EL (cell line): ENCODE measurements at places on chromosomes 4 and X.

GRCh38 chr4:96786306-96786705 is 946.4 kb downstream of the PDHA2 start:
- no peak for DNase-seq

GRCh38 chrX:11474576-11474975 is 181.4 kb downstream of the AMELX start:
- DNase-seq, result no peak

DNA sequence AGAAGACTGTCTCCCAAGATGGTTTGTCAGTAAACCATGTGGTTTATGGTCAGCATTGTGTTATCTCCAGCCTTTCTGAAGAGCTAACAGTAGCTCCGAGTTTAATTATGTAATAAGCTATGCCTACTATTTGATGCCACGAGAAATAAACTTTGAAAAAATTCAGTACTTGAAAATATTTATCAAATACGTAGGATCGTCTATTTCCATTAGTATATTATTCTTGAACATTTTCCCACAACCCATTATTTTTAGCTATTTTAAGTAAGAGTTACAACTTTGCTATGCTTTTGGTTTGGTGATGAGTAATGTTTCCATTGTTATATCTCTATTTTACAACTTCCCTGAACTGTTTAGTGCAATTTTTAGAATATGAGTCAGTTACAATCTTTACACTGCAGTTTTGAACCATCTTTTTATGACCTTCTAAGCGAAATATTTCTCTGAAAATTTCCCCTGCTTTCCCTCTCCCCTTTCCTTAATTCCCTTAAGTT is 44.5 kb upstream of the TRIM2 start:
- peak; percentile 76 for DNase-seq

DNA sequence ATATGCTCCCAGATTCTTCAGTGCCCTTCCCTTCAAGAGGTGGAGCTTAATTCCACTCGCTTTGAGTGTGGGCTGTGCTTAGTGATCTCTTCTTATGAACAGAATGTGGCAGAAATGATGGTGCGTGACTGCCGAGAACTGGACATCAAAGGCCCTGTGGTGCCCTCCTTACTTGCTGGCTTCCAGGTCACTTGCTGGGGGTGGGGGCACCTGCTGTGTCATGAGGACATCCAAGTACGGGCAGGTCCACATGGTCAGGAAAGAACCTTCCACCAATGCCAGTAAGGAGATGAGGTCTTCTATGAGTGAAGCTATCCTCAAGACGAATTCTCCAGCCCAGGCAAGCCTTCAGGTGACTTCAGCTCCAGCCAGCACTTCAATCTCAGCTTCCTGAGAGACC is 95.8 kb downstream of the FAM53A start:
- no peak for DNase-seq

GRCh38 chrX:56785442-56785841 is 56.4 kb downstream of the NBDY start:
- no peak for DNase-seq

DNA sequence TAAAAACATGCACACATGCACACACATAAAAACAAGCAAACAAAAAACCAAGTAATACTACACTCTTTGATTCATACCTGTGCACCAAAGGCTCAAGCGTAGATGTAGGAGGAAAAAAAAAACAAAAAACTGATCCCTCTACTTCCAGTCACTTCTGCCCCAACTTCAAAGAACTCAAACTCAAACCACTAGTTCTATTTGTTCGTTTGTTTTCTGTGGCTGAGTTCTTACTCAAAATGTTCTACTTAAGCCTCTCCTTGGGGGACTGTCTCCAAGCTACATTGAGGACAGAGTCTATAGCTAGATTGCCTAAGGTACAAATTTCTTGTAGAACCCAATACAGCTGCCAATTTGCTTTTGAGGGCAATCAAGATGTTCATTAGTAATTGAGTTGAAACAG is 171.0 kb upstream of the ATOH1 start:
- no peak for DNase-seq

DNA sequence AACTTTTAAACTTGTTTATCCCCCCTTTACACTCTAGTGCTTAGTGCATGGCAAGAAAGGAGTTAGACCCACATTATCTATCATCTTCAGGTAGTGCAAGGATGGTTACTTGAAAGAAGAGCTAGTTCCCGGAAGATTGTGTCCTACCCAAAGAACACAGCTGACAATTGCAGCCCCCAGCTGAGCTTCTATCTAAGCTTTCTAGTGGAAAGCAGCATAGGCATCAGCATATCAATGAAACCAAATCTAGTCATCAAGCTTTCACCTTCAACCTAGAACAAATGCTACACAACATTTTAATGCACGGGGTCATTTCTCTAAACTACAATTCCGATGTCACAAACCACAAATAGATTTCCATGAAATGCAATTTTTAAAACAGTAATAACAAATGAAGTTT is 88.9 kb upstream of the TFDP3 start:
- no peak for DNase-seq

GRCh38 chr4:103075435-103075893 is 1.1 kb downstream of the SLC9B2 start:
- no peak for DNase-seq

DNA sequence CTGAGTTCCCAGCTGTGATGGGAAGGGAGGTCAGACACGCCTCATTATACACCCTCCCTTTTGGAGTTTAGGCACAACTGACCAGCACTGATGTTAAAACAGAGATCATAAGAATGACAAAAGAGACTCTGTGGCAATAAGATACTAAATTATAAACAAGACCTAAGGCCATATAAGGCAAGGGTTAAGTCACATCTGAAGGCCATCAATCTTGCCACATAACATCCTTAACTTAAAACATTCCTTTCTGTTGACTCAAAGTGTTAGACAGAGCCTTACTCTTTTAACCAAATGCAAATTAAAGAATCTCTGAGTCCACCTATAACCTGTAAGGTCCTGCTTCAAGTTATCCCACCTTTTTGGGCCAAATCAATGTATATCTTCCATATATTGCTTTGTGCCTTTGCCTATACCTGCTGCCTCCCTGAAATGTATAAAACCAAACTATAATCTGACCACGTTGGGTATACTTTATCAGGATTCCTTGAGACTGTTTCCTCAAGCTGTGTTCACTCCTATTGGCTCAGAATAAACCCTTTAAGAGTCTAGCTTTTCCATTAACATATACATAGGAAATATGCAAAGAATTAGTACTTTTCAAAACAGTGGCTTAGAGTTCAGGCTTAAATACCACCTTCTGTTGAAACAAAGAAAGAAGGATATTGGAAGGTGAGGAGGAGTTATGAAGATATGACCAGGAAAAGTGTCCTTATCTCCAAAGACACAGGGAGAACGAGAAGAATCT is 214.4 kb upstream of the PPP1R2C start:
- DNase-seq, result no peak

DNA sequence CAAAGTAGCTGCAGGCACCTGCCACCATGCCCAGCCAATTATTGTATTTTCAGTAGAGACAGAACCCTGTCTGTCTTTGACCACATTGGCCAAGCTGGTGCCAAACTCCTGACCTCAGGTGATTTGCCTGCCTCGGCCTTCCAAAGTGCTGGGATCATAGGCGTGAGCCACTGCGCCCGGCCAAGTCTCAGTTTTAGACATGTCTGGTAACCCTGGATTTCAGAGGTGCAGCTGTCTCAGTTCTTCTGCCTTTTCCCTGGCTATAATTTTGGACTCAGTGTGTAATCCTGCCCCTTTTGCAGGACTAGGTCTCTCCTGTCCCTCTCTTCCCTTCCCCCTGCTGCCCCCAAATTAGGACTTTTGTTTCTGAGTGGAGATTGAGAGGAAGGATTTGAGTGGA is 46.6 kb downstream of the FAM193A start:
- DNase-seq, result no peak

DNA sequence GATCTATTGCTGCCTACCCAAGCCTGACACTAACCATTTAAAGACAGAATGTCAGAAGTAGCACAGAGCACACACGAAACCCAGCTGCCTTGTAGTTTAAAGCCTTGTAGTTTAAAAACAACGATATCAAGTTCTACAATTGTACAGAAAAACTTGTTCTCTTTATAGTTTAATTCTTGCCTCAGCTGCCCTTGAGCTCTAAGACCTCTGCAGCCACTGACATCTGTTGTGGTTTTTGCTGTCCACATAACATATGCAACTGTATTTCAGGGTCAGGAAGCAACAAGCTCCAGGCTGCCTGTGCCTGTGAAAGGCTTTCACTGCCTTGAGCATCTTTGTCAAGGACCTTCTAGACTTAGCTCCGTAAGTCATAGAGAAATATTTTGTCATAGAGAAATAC is 227.2 kb downstream of the SPCS3 start:
- DNase-seq, result peak; percentile 79

GRCh38 chrX:22118161-22118830 is 86.2 kb downstream of the PHEX start:
- DNase-seq, result no peak

GRCh38 chr4:169971456-169972015 is 54.7 kb downstream of the MFAP3L start:
- DNase-seq, result no peak

DNA sequence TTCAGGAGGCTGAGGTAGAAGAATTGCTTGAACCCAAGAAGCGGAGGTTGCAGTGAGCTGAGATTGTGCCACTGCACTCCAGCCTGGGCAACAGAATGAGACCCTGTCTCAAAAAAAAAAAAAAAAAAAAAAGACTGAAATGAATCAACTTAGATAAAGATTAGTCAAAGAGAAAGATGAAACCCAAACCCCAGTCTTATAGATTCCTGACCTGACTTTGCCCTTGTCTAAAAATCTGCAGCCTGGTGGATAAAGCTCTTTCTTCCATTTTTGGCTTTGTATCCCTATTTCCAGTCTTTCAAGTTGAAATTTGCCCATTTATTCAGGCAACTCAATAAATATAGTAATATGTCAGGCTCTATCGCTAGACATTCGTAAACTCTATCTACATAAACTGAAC is 39.3 kb upstream of the SPINK2 start:
- no peak for DNase-seq

- no peak for DNase-seq
Measured at GRCh38 chrX:134659761-134660160, 1.5 kb upstream of the PLAC1 start.

GRCh38 chr4:177737387-177737940 is 295.2 kb upstream of the AGA start:
- DNase-seq, result peak; percentile 10

DNA sequence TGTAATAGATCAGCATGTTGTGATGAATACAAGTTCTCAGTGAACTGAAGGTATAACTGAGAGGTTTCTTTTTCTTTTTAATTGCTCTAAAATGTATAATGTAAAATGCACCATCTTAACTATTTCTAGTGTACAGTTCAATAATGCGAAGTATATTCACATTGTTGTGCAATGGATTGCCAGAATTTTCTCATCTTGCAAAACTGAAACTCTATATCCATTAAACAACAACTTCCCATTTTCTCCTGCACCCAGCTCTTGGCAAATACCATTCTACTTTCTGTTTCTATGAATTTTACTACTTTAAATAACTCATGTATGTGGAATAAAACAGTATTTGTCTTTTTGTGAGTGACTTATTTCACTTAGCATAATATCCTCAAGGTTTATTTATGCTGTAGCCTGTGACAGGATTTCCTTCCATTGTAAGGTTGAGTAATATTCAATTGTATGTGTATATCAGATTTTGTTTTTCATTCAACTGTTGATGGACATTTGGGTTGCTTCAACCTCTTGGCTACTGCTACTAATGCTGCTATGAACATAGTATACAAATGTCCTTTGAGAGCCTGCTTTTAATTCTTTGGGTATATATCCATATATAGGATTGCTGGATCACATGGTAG is 53.5 kb upstream of the NPFFR2 start:
- DNase-seq, result no peak

DNA sequence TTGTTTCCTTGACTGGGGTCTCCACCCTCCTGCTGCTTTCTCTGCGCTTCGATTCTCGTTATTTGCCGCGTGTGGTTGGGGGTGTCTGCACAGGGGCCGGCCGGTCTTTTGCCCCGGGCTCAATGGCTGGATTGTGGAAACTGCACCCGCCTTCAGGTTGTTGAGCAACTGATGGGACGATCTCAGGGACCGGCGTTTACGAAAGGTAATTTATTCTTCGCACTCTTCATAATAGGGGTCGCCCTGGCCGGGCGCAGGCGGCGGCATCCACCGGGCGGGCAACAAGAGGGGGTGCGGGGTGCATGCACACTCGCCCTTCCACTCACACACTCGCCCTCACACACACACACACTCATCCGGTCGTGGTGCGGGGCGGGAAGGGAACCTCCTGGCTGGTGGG is 1.4 kb downstream of the ADGRL3 start:
- peak; percentile 0 for DNase-seq

- DNase-seq, result no peak
Measured at GRCh38 chr4:915595-915994, 16.5 kb downstream of the GAK start.

DNA sequence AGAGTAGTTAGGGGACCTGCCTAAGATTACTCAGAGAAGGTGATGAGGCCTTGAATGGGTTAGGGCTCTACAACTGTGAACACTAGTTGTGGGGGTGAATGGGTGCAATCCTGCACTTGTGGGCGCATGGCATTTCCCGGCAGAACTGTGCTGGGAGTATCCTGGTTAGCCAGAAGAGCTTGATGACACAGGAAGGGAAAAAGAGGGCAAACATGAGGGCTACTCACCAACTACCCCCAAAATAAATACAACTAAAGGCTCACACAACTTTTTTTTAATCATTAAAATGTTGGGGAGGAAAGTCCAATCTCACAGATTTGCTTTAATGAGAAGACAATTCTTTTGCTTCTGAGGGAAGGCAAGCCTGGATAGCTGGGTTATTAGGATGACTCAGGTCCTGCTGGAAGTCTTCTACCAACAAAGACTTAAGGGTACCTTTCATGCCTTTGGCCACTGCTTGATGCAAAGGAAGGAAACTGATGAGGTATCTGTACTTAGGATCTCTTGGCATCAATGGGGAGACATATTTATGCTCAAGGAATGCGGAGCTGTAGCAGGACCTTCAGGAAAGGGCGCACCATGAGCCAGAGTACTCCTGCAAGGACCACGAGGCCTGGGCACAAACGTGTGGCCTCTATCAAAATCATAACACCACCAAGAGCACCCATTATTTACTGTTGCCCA is 2.6 kb downstream of the PHKA2 start:
- no peak for DNase-seq

GRCh38 chr4:183398298-183399125 is 45.9 kb upstream of the CDKN2AIP start:
- DNase-seq, result peak; percentile 77

DNA sequence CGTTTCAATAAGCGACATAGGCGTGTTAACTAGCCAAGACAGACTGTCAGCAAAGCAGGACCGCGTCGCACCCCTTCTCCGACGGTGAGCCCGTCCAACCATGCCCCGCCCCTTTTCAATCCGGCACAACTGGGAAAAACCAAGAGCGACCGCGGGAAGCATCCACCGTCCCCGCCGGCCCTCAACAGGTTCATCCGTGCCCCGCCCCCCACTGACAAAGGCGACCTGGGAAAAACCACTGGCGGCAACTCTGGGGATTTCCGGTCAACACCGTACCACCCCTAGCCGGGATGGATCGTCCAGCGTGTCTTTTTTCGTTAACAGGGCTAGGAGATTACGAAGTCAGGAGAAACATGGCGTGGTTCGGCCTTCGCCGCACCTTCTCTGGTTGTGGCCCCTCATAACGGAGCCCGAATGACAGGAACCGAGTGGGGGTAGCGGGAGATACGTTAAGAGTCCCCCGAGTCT is 377 bp downstream of the TIMM17B start:
- peak; percentile 73 for DNase-seq
